ENCODE measurements at places on chromosomes 13 and 19. TPM values are rescaled to one million over a fixed set of nuclear protein-coding genes. Genes with fewer than 3 reads are reported as not detected.

The CEACAM20 gene
- not detected for total RNA-seq

- DNase-seq = peak; percentile 39
These were observed 4.6 kb downstream of the FAM187B start for GRCh38 chr19:35223862-35224505.

The PPP1R37 gene
- 46.7 TPM for total RNA-seq

DNA sequence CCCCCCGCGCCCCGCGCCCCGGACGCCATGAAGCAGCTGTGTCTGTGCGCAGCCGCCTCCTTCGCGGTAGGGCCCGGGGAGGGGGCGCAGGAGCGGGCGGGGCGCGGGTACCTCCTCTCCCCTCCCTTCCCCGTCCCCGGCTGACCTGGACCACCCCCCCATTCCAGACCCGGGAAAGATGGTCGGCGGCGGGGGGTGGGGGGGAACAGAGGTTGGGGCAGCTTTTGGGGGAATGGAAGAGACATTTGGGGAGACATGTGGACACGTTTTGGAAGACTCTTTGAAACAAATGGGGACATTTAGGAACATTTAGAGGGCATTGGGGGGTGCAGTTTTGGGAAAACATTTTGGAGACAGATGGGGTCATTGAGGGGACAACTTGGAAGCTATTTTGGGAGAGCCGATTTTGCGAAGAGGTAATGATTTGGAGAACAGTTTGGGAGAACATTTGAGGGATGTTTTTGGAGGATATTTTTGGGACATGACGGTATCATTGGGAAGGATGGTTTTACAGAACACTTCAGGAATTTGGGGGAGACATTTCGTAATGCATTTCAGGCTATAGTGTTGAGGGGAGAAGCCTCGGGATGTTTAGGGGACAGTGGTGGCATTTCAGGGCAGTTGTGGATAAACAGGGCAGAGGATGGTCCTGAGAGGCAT is 16.1 kb downstream of the ANKRD24 start:
- no peak for DNase-seq

GRCh38 chr13:110152351-110152750 is 154.6 kb downstream of the COL4A1 start:
- no peak for DNase-seq

The PRX gene
- 10.3 TPM for total RNA-seq

The EXOSC5 gene
- 12.1 TPM for total RNA-seq

GRCh38 chr19:49106648-49107135 is 7.5 kb upstream of the LIN7B start:
- no peak for DNase-seq

GRCh38 chr19:1259206-1259875 is 9.8 kb upstream of the CIRBP start:
- no peak for DNase-seq

The NAPSA gene
- 0.33 TPM for total RNA-seq

GRCh38 chr19:34808566-34808965 is 35.6 kb upstream of the ZNF599 start:
- DNase-seq = no peak

The SMAD9 gene
- 108 TPM for total RNA-seq

The IZUMO4 gene
- 2.5 TPM for total RNA-seq
